ENCODE measurements at places on chromosomes 7 and 10.

DNA sequence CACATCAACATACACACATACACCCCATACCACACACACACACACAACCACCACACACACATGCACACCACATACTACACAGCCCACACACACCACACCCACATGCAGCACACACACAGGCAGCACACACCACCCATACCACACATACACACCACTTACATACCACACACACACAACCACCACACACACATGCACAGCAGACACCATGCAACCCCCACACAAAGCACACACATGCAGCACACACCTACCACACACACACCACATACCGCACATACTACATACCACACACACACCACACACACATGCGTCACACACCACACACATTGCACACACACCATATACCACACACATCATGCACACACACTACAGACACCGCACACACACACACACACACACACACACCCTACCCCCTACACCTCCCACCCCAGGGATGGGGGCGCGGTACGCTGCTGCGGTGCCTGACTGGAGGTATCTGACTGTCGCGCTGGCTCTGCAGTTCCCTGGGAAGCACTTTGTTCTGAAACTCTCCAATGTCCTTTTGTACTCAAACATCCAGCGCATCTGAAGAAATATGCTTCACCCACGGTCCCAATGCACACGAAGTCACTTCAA lies 5.4 kb upstream of the TRPV6 start:
- no peak for DNase-seq

GRCh38 chr10:68603766-68604165 lies 43.6 kb downstream of the TET1 start:
- no peak for DNase-seq

DNA sequence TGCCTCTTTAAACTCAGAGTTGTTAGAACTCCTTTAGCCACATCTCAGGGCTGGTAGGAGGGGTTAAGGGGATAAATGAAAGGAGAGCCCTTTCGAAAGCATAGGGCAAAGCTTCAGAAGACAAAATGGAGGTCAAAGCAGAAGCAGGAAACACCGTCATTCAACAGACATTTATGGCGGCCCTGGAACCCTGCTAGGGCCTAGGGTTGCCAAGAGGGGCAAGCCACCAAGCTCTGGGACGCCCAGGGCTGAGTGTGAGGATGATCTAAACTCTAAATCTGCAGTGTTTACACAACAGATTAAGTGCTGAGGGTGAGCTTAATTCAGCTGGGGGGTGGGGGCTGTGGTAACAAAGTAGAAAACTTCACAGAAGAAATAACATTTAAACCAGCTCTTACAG lies 79.0 kb upstream of the NFE2L3 start:
- DNase-seq: no peak

GRCh38 chr10:105192861-105193260 lies 551.8 kb downstream of the SORCS3 start:
- DNase-seq: no peak
